ENCODE measurements at places on chromosomes 12 and 14.

DNA sequence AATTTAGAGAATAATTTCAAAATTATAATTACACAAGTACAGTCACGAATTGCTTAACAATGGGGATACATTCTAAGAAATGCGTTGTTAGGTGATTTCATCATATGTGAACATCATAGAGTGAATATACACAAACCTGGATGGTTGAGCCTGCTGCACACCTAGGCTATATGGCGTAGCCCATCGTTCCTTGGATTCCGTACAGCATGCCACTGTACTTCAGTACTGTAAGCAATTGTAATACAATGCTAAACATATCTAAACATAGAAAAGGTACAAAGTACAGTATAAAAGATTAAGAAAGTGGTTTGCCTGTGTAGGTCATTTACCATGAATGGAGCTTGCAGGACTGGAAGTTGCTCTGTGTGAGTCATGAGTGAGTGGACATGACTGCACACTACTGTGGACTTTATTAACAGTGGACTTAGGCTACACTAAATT is 286.2 kb downstream of the CACNA1C start:
- DNase-seq, result no peak

- no peak for DNase-seq
Measured at GRCh38 chr12:101174541-101174940, 35.5 kb downstream of the SLC5A8 start.

GRCh38 chr14:77061630-77062257 is 33.2 kb upstream of the IRF2BPL start:
- no peak for DNase-seq

- DNase-seq, result no peak
Measured at GRCh38 chr12:77116277-77116676, 50.9 kb upstream of the E2F7 start.

DNA sequence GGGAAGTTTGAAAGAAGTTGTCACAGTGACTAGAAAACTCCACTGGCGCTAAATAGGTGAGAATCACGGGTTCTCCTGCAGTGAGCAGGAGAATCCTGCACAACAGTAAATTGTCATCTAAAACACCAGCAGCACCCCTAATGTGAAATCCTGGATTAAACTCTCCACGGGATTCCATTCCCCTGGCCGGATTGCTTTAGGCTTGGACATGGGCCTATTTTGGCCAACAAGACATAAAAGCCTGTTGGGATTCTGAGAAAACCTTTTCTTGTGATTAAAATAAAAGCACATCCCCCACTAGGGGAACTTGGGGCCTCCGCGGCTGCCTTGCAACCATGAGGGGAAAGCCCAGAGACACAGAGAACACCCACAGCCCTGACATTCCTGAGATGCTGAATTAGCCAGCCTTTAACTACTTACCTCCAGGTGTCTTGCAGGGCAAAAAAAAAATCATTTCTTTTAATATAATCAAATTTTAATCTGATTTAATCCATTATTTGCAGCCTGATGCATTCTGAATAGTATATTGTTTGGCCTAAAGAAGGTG is 21.0 kb upstream of the TSPAN11 start:
- no peak for DNase-seq

- DNase-seq, result no peak
Measured at GRCh38 chr12:30999723-31000122, 73.2 kb downstream of the TSPAN11 start.

DNA sequence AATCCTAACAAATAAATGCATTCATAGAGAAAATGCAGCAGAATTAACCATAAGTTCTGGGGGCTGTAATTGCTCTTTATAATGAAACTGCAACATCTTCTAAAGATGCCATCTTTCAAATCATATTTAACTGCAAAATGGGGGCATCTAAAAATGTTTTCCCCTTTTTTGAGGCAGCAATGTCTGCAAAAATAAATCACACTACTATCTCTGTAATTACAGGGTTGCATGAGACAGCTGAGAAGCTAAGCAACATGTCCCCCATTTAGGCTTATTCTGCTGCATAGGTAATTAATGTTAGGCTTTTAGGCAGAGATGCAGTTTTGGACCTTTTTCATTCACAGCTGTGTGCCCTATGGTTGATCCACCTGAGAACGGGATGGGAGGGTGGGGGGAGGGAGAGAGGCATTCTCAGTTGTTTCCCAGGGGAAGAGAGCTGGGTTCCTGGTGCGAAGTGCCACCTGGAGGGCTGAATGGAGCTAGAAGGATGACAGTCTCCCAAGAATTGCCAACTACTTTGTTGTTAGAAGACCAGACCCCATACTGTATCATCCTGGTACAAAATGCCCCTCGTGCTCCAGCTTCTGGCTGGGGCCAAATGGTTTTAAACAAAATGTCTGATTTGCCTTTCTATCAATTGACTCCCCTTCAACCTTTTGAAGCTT is 154.2 kb downstream of the APAF1 start:
- DNase-seq, result no peak

DNA sequence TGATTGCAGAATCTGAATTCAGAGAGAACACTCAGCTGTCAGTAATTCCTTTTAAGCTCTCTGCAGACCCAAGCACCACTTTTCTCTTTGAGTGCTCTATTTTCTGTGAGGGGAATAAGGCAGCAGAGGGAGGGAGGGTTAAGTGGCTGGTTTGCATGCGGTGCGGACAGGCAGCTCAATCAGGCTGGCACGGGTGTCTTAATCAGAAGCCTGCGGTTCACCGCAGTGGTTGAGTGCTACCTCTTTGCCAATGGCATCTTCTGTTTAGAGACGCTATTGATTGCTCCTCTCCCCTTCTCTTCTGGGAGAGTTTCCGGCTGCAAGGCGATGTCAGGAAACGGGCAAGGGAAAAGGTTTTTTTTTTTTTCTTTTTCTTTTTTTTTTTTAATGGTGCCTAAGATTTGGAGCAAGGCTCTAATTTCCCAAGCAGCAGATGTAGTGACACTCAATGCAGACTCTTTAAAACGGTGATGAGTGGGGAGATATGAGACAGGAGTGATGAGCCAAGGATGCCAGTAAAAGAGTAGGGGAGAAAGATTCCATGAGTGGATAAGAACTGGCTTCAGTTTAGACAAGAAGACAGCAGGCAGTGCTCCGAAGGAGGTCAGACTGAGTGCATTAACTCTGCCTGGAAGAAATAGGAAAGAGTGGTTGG is 533.7 kb upstream of the SEL1L start:
- DNase-seq, result no peak

GRCh38 chr12:71685312-71685906 is 473 bp upstream of the TMEM19 start:
- no peak for DNase-seq

DNA sequence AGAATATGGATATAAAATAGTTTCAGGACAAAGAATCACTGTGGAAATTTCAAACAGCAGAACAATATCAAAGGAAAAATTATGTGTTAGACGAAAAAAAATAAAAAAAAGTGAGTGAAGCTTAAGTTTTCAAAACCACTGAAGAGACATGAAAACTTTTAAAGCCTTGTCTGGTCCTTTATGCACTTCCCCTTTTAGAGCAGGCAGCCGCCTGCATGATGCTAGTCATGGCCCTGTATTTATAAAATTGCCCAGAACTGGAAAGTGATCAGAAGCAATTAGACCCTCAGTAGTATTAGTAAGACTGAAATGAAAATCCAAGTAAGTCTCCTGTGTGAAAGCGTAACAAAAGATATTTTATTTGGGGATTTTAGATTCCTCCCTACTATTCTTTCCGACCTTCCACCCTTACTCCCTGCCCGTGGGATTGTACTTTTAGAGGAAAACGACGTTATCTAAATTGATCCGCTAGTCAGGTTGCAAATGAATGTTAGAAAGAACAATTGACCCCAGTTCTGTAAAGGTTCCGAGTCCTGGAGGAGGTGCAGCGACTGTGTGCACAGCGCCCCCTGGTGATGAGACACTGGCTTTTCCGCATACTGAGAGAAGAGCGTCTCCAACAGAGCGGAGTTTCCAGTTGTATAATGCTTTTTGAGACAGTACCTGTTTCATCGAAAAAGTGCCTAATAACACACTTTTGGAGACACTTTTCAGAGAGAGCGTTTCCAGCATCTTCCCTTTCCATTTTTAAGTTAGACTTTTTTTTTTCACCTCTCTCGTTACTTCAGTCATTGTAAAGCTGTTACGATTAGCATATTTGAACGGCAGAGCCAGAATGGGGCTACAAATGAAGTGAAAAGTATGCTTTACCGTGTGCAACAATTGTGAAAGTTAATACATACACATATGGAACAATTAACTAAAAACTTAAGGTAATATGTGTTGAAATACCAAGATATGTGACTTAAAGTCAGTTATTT is 12.4 kb downstream of the MGST1 start:
- DNase-seq, result no peak

GRCh38 chr14:68976160-68977067 is 2.7 kb downstream of the ACTN1 start:
- DNase-seq, result no peak

DNA sequence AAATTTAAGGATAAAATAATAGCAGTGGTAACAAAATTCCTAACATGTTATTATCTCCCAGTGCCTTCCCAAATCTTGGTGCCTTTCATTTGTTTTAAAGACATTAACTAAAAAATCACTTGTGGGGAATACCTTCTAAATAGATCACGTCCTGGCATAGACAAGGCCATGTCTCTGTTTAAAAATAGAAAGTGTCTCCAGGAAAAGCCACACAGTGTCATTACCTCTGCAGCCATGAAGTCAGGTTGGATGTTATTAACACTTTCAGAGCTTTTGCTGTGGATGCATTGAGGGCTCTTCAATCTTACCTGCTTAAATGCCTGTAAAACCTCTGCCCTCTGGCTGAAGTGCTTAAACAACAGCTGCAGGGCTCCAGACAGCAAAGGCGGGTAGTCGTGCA is 211.1 kb downstream of the ITPR2 start:
- no peak for DNase-seq
